ENCODE measurements at places on chromosomes 1 and 21.

- DNase-seq: no peak
Observed at GRCh38 chr1:227732586-227733308, 2.4 kb downstream of the JMJD4 start.

DNA sequence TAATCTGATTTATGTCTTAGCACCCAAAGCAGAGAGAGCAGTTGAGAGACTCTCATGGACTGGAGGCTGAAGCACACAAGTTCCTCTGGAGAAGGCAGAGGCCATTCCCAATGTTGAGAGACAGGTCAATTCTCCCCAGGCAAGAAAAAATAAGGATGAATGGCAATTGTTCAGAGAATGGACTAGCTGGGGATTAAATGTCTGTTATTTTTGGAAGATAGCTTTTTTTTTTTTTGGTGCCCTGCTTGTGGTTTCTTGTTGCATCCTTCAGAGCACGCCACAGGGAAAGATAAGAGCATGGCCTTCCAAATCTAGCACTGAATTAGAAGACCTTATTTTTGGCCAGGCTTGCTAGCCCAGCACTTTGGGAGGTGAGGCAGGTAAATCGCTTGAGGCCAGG is 65.6 kb upstream of the ERRFI1 start:
- no peak for DNase-seq

DNA sequence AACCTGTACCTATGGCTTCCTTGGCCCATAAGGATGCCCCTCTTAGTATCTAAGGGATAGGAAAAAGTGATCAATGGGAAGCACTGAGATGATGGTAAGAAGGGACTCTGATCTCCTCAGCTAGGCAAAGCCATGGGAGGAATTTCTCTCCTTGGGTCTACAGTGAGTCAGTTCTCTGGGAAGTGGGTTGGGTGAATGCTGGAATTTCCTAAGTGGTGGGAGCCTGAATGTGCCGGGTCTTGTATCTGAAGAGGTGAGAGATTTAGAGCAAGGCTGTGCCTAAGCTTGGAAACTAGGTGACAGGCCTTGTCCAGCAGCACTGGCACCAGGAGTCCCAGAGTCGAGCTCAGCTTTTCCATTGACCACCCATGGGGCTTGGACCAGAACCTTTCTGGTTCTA is 96.3 kb upstream of the SLC2A1 start:
- DNase-seq: no peak

- no peak for DNase-seq
Observed at GRCh38 chr1:200243042-200243437, 166.8 kb downstream of the ZNF281 start.

GRCh38 chr1:25190260-25190659 is 42.0 kb downstream of the SYF2 start:
- DNase-seq: no peak

GRCh38 chr1:27868556-27868931 is 3.8 kb upstream of the THEMIS2 start:
- no peak for DNase-seq

DNA sequence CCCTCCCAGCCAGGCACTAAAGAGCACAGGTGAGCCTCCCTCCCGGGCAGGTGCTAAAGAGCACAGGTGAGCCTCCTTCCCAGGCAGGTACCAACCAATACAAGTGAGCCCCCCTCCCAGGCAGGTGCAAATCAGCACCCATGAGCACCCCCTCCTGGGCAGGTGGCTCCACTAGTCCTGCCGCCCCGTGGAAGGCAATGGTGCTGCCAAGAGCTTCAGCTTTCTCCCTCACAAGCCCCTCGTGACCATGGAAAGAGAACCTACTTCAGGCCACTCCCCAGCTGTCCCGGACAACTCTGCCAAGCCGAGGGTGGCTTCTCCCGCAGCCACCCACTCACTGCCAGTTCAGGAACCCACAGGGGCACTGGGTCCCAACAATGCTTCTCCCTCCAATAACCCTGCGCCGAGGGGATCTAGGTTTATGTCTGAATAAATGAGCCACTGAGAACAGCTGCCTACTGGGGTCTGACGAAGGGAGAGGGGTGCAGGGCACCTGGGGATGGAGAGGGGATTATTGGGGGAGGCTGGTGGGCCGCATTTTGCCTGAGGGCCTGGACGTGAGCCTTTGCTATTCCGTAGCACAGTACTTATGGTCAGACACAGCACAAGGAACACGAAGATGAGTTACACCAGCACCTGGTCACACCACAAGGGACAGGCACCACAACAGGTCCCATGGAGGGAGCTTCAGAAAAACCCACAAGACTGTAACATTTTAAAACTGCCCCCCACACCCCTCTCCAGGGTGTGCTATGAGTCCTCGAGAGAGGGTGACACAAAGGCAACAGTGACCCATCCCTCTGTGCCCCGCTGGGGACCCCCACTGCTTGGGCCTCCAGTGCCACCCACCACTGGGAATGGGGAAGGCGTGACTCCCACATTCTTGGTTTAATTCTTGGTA is 46.3 kb downstream of the PRDM15 start:
- no peak for DNase-seq

DNA sequence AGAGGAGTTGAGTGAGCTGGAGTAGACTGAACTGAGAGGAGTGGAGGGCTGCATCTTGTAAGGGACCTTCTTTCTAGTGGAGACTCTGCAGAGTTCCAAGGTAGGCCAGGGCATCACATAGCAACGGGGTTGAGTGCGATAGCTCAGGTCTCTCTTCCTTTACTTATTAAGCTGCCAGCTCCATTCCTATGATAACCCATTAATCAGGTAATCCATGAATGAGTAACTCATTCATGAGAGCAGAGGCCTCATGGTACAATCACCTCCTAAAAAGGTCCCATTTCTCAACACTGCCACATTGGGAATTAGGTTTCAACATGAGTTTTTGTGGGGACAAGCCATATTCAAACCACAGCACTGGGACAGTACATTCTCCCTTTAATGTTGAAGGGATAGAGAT is 21.3 kb downstream of the VN1R5 start:
- no peak for DNase-seq

- DNase-seq: no peak
Observed at GRCh38 chr1:186443638-186444037, 17.3 kb downstream of the PDC start.

GRCh38 chr1:234645474-234645953 is 35.5 kb upstream of the IRF2BP2 start:
- DNase-seq: no peak

- peak; percentile 13 for DNase-seq
Observed at GRCh38 chr1:77281491-77282186, at the start of gene AK5. Gene AK5, plus strand, starts transcription at chr1:77282019. Its CDS starts 295 bp downstream, at chr1:77282314.

DNA sequence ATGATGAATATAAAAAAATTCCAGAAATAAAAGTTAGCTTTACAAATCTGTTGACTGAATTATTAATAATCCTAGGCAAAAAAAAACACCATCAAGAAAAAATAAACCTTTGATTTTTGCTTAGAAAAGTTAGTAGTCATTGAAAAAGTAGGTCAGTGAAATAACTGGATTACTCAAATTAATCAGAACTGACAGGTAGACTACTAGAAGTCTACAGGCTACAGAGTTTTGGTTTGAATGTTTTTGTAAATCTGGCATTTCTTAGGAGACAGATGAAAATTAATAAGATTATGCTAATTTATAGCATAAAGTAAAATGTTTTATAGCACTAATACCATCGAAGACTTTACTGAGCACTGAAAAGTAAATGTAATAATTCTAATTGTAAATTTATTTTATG is 511.9 kb downstream of the PTPRC start:
- no peak for DNase-seq

DNA sequence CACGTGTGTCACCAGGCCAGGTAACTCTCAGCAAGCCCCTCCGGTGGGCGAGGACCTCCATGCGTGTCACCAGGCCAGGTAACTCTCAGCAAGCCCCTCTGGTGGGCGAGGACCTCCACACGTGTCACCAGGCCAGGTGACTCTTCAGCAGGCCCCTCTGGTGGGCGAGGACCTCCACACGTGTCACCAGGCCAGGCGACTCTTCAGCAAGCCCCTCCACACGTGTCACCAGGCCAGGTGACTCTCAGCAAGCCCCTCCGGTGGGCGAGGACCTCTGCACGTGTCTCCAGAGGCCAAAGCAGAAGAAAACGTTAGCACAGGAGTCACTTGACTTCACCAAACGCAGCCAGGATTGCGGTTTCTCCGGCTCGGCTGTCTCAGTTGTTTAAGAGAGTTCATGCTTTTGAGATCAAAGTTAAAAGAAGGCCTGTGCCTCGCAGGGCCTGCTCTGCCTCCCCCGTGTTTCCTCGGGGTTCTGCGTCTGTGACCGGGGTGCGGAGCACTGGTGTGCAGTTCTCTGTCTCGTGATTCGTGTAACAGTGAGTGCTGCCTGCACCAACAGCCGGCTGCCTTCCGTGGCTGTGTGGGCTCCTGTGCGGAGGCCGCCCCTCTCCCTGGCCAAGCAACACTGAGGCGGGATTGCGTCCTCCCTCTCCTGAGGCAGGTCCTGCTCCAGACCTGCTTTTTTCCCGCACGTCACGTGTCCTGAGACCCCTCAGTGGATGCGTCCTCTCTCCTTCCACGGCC is 56.6 kb downstream of the PRKCZ start:
- no peak for DNase-seq

GRCh38 chr1:203636291-203636690 is 9.7 kb downstream of the ATP2B4 start:
- DNase-seq: no peak

DNA sequence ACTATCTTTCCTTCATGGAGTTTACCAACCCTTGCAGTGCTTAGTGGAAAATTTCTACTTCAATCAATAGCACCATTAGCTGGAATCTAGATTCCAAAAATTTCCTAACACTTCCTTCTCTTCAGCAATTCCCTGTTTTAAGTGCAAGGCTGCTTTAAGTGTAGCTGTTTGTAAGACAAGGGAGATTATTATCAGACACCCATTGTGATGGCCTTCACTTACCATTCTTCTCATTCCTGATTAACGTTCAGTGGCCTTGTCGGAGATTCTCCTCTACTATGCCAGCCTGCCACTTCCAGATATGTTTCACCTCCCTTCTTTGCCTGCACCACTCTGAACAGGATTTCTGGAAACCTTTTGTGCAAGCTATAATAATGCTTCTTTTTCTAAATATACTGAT is 464.9 kb upstream of the ADGRL2 start:
- no peak for DNase-seq

GRCh38 chr21:38702196-38702595 is 103.5 kb upstream of the ETS2 start:
- no peak for DNase-seq

- no peak for DNase-seq
Observed at GRCh38 chr1:202661136-202661845, 49.0 kb downstream of the SYT2 start.

GRCh38 chr1:5903031-5903430 is 89.2 kb downstream of the NPHP4 start:
- DNase-seq: no peak

GRCh38 chr1:13450204-13450603 is 40.0 kb downstream of the PRAMEF20 start:
- DNase-seq: no peak

DNA sequence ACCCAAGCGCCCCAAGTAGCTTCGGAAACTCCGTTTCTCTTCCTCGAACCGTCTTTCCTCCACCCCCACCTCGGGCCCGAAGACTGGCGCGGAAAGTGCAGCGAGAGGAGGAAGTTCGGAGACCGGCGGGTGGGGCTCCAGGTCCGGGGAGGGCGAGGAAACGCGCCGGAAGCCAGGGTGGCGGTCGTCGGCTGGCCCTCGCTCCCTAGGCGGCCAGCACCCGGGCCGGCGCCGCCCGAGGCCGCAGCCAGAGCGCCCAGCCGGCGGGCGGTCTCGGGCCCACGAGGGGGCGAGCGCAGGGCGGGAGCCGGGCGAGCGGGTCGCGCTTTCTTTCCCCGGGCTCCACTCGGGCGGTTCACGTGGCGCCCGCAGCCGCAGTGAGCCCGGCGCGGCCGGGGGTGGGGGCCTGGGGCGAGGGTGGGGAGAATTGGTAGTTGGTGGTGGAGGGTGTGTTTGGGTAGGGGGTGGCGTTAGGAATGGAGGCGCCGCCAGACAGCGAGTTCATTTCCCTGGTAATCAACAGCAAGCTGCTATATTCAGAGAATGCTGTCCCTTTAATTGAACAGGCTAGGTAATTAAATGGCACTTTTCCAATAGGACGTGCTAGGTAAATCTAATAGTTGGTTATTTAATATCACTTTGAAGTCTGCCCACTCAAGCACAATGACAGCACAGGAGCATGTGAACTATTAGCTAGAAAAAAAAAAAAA is 6.7 kb downstream of the LMO4 start:
- DNase-seq: no peak

- no peak for DNase-seq
Observed at GRCh38 chr1:39905172-39905571, 3.5 kb upstream of the MYCL start.

DNA sequence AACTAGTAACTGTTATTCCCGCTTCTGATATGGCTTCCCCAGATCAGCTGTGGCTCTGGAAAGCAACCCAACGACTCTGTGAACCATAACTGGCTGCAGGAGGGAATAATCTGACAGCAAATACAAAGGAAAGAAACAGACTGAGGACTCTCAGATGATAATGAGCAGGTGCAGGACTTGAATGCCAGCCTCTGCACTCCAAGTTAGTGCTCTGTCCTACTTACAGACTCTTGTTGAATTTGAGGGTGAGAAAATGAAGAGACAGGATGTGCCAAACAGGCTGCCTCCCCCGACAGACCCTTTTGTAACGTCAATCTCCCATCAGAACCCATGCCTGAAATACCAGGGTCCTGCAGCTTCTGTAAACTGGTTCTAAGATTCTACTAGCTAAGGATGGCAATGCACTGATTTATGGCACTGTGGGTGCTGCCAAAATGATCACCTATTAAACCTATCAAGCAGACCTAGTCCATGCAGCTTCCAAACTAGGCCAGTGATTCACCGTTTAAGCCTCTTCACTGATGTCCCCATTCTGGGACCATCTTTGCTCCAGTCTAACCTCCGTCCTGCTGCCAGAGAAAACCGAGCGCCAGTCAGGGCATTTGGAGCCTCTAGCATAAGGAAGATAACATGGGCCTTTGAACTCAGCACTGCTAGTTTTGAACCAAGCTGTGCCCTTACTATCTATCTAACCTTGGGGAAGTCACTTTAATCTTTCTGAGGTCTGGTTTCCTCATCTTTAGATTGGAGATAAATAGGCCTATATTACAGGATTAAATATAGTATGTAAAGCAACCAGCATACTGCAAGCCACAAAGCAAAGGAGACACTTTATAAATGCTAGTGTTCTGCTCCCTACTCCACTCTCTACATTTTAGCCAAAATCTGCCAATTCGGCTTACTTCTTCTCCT is 4.8 kb downstream of the MKNK1 start:
- DNase-seq: no peak

- no peak for DNase-seq
Observed at GRCh38 chr1:67860776-67861175, 27.5 kb upstream of the GNG12 start.

GRCh38 chr1:42933610-42934491 is 24.8 kb downstream of the SLC2A1 start:
- DNase-seq: no peak

- DNase-seq: no peak
Observed at GRCh38 chr1:36436821-36437220, 13.4 kb downstream of the OSCP1 start.

DNA sequence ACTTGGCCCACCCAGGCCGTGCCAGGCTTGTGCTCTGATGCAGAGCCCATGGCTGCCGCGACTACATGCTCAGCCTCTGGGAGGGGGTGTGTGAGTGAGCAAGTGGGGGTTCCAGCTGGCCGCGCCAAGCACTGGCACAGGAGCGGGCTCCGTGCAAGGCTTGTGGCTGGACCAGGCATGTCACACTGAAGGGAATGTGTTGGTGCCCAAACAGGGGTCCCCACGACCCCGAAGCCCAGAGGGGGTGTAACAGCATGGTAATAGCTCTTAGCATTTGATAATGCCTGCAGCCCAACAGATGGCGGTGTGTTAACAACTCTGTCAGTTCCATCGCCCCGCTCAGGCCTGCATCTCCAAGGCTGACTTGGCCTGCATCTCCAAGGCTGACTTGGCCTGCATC is 38.3 kb upstream of the CD46 start:
- DNase-seq: no peak
